T-cell (primary cell): ENCODE measurements at places on chromosomes 4 and X.
A peak's percentile ranks its signal among the peaks of the same experiment; 100 is the strongest.

DNA sequence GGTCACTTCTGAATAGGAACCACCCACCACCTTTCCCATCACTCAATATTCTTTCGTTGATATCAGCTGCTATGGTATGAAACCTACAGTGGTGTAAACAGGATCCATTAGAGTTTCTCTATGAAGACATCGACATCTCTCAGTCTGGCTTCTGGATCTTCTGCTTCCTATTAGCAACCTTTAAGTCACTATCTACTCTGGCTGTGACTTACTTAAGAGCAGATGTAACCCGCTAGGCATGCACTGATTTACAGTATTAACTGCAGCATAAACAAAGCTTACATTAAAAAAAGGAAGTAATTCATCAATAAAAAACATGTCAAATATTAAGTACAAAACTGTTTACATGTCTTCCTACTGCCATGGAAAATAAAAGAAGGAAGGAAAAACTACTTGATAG, 96.4 kb downstream of the ANAPC10 start:
- H3K27me3 ChIP-seq: no peaks in the 10 kb centered on the region
- H3K27ac ChIP-seq: no peak overlapping the region
- no peak overlapping the region for H3K4me3 ChIP-seq
- no peak for DNase-seq
- no peaks in the 10 kb centered on the region for H3K4me1 ChIP-seq

DNA sequence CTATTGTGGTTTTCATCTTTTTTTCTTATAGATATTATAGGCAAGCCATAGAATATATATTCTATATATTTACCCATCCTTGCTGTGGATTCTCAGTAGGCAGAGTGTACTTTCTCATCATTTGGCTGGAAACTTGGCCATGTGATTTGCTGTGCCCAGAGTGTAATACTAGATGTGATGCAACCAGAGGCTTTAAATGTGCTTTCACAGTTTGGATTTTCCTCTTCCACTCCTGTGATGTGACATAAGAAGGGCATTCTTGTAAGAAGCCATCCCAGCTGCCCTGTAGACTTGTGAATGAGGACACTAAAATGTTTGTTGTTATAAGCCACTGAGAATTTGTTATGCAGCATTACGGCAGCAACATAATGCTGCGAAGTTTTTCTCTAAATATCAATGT, 10.4 kb upstream of the HPGDS start:
- H3K4me3 ChIP-seq: no peak overlapping the region
- H3K36me3 ChIP-seq: no peaks in the 10 kb centered on the region
- H3K27me3 ChIP-seq: peaks cover 4% of the 10 kb centered on the region
- no peak for DNase-seq
- no peak overlapping the region for H3K27ac ChIP-seq

- H3K36me3 ChIP-seq: no peaks in the 10 kb centered on the region
- no peaks in the 10 kb centered on the region for H3K4me1 ChIP-seq
- no peaks in the 10 kb centered on the region for H3K27me3 ChIP-seq
- DNase-seq: no peak
- H3K4me3 ChIP-seq: no peak overlapping the region
These were observed 174.2 kb upstream of the DMD start for GRCh38 chrX:33385546-33385945.

- H3K4me1 ChIP-seq: no peaks in the 10 kb centered on the region
- no peak for DNase-seq
- peaks cover 10% of the 10 kb centered on the region for H3K27me3 ChIP-seq
- H3K4me3 ChIP-seq: no peak overlapping the region
- H3K36me3 ChIP-seq: no peaks in the 10 kb centered on the region
These were observed 39.9 kb upstream of the CYP4V2 start for GRCh38 chr4:186151499-186151898.

DNA sequence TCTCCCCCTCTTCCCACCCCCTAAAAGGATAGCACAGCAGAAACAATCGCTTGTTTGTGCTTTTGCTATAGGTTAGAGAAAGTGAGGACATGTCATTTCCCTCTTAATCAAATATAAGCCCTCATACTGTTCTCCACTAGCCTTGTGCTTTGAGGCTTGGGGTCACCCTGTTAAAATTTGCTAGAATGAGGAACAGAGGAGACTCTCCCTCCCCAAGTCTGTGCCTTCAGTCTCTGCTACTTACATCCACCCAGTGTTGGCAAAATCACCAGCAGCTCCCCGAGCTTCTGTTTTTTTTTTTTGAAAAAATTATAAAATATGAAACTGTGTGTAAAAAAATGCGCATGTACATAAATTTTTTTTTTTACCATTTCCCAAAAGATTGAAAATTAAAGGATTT, 19.3 kb downstream of the KLF3 start:
- H3K36me3 ChIP-seq: peaks cover 55% of the 10 kb centered on the region
- no peaks in the 10 kb centered on the region for H3K27me3 ChIP-seq
- H3K4me3 ChIP-seq: no peak overlapping the region
- H3K27ac ChIP-seq: peak overlapping the region; percentile 15
- DNase-seq: no peak
- peaks cover 52% of the 10 kb centered on the region for H3K4me1 ChIP-seq

GRCh38 chr4:102263024-102263787, 82.1 kb downstream of the SLC39A8 start:
- DNase-seq: no peak
- no peaks in the 10 kb centered on the region for H3K27me3 ChIP-seq
- H3K4me1 ChIP-seq: no peaks in the 10 kb centered on the region
- no peak overlapping the region for H3K27ac ChIP-seq
- no peak overlapping the region for H3K4me3 ChIP-seq
